GM19239 (cell line): ENCODE measurements at places on chromosomes 5 and 9.

- DNase-seq = no peak
Observed at GRCh38 chr9:76529653-76530052, 70.7 kb downstream of the GCNT1 start.

GRCh38 chr5:13664377-13664776 is 280.1 kb downstream of the DNAH5 start:
- DNase-seq = no peak

DNA sequence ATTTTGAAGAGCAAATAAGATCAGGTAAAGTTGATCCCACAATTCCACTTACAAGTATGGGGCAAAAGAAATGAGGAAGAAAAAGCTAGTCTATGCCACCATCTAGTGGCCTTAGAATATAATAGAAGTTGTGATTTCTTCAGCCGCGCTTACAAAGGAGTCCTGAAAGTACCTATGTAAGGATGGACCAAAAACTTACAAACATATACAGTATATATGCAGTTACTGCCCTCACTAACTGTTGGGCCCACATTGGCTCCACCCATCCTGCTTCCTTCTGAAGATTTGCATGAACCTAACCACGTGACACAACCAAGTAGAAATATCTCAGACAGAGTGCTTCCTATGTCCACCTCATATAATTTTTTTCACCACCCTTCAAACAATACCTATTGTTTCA is 11.7 kb upstream of the OR13D1 start:
- DNase-seq = peak; percentile 6

GRCh38 chr9:38668791-38669466 is 48.5 kb upstream of the ANKRD18A start:
- no peak for DNase-seq

DNA sequence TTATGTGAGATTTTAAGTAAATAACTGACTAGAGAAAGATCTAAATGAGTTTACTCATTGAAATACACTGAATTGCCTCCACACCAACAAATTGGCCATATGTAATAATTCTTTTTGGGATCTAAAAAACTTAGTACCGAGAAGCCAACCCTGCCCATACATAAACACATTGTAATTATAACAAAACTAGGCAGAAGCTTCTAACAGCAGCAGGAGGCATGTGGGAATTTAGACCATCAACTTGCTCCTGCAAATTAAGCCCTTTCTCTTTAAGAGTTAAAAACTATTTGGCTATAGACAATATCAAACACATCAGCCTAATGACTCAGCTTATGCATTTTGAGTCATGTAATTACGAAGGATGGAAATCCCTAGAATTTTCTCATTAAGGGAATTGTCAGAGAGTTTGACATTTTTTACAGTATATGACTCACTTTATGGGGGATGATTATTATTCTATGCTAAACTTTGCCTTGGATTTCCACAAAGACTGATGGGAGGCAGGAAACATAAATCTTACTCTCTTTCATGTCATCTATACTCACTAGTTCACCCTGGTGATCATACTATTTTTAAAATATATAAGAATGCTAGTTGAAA is 1.0 kb downstream of the IL7R start:
- no peak for DNase-seq

DNA sequence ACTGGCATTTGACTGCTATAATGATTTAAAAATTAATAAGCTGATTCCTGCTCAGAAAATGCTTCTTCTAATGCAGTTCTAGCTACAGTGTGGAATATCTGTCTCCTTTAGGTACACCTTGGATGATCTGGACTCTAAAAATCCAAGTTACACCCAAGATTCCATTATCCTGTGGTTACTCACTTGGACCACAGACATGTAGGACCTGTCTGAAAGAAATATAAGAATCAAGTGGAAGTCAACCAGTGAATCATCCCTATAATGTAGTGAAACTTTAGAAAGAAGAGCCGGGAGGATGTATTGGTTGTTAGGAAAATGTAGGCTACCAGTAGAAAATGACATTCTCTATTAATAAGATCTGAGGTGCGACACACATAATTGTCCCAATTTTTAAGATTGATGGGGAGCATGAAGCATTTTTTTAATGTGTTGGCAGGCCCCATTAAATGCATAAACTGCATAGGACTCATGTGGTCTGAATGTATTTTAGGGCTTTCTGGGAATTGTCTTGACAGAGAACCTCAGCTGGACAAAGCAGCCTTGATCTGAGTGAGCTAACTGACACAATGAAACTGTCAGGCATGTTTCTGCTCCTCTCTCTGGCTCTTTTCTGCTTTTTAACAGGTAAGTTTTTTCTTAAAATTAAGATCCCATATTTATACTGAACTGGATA is at the start of gene SPINK6:
SPINK6 (plus strand) TSS at position 512 of the 673 bp plus-strand sequence; CDS start at position 567, 55 bp downstream.
- no peak for DNase-seq

DNA sequence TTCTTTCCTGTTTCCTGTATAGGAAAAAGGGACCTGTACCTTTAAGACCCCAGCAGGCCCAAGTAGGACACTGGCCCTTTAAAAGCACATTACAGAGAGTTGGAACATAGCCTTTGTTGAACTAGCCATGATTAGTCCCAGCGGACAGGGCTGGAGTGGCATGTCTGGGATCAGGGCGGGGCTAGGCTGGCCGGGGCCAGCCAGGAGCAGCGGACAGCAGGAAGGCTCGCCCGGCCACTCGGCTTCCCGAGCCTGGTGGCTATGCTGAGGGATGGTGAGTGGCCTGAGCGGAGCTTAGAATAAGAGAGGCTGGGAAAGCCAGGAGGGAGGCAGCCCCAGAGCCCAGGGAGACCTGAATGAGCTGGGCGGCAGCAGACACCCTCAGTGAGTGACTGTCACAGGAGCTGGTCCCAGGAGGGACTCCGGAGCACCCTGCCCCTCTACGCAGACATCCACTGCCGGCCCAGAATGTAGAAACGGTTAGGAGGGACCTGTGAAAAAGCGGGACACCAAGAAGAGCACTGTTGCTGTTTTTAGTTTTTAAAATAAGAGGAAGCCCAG is 92.1 kb downstream of the DAB2IP start:
- DNase-seq = no peak
